ENCODE measurements at places on chromosomes 3 and 15.

- no peak for DNase-seq
Measured at GRCh38 chr3:95565502-95565901, 1248.9 kb upstream of the EPHA6 start.

- DNase-seq, result no peak
Measured at GRCh38 chr3:48190911-48191310, 2.7 kb upstream of the CDC25A start.

DNA sequence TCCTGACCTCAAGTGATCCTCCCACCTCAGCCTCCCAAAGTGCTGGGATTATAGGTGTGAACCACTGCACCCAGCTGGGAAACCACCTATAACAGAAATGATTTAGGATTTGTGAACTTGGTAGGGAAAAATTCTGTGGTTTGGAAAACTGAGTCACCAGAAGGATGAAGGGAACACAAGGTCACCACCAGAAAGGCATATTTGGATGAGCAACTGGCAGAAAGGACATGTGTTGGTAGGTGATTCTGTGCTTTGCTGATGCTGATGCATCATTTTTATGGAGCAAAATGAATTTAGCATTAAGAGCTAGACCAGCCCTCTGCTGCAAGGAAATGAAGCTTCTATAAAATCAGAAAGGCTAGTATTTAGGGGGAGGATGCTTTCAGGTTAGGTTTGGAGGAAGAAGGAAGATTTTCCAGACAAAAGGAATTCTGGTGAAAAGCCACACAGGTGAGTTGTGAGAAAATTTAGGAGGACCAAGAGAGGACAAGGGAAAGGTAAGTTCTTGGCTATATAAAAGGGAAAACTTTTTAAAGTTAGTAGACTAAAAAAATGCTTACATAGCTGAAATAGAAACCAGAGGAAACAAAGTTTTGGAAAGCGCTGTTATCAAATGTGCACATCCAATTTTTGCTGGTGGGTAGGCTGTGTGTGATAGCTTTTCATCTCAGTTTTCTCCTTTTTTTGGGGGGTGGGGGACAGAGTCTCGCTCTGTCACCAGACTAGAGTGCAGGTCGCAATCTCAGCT, 3.6 kb downstream of the PXK start:
- no peak for DNase-seq

- no peak for DNase-seq
Measured at GRCh38 chr15:21267671-21268395, 172.5 kb downstream of the POTEB3 start.

DNA sequence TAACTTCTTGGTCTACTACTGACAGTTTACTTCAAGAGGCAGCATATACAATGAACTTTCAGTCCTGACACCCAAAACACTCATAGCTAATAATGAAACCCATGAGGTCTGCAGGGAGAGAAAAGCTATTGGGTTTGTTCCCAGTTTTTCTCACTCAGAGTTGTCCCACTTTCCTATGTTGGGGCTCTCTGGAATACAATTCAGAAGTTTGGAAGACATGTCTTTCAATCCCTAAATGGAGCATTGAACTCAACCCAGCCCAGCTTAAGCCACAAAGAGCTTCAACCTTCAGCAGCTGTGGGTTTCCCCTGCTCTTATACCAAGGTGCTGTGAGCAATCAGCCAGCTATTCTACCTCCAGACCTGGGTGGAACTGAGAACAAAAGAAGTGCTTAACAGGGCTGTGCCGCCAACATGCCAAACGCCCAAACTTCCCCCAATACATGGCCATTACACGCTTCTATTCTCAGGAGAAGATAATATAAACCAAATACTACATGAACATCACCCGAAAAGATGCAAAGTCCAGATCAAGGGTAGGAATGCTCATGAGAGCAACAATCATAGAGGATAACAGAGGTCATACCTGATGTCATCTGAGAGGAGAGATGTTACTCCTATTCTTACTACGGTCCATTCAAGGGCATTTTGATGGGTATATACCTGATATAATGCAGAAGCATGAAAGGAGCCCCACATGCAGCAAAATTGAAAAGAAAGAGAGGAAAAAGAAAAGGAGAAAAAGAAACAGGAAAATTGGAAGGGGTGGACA, 131.2 kb upstream of the TGFBR2 start:
- no peak for DNase-seq

DNA sequence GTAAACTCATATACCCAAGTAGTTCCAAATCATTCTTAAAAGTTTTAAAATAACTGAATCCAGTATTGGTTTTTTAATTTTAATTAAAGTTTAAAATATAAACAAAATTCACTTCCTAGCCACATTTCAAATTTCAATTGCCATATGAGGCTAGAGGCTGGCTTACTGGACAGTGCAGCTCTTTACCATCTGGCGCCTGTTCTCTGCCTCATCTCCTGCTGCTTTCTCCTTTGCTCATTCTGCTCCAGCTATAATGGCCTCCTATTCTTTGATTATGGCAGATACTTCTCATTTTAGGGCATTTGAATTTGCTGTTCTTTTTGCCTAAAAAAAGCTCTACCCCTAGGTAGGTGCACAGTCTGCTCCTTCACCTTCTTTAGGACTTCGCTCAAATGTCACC, 19.1 kb downstream of the ARMC8 start:
- DNase-seq, result no peak

GRCh38 chr3:23659274-23659673, 146.5 kb upstream of the UBE2E1 start:
- no peak for DNase-seq

DNA sequence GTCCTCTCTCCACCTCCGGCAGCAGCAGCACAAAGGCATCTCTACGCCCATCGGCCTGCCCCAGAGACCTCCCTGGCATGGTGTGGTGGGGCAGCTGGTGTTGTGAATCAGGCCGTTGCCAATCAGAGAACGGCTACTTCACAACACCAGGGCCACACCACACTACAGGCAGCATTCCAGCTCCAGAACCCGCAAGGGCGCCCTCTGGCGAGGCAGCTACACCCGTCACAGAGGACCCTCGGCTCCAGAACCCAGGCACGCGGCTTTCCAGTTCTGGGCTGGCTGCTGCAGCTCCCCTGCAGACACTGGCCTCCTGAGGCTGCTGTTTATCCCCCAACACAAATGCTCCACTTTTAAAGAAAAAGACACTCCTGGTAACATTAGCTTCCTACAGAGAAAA, 127.5 kb upstream of the TOPAZ1 start:
- DNase-seq, result peak; percentile 46

GRCh38 chr15:63870043-63870394, 36.3 kb upstream of the HERC1 start:
- DNase-seq, result no peak

GRCh38 chr3:47635536-47635935, 56.9 kb upstream of the CSPG5 start:
- no peak for DNase-seq

DNA sequence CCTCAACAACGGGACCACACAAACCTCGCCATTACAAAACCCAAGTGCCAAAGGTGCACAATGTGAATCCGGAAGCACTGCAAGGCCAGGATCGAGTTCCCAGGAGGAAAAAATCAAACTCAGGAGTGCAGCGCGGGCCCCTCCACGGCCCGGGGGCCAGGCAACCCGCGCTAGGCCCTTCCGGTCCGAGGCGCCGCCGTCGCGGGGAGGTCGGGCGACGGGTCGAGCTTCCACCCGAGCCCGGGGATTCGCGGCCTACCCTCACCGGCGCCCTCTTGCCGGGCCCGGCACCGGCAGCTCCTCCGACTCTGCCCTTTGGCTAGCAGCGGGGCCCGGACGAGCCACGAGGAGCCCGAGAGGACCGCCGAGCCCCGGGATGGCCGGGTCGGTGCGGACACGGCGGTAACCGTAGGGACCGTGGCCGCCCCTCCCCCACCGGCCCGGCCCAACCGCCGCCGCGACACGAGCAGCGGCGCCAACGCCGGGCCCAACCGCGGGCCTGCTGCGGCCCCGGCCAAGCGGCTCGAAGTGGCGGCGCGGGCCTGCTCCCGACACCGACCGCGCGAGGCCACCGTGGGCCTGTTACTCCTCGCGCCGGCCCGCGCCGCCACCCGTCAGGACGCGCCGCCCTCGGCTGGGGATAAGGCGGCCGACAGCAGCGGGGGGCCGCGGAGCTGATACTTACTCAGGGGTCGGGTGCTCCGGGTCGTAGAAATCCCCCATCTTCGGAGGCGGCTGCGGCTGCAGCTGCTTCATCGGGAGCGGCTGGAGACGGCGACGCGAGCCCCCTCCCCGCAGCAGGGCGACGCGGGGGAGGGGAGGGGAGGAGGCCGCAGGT, 525 bp downstream of the SETD2 start:
- DNase-seq, result peak; percentile 39

DNA sequence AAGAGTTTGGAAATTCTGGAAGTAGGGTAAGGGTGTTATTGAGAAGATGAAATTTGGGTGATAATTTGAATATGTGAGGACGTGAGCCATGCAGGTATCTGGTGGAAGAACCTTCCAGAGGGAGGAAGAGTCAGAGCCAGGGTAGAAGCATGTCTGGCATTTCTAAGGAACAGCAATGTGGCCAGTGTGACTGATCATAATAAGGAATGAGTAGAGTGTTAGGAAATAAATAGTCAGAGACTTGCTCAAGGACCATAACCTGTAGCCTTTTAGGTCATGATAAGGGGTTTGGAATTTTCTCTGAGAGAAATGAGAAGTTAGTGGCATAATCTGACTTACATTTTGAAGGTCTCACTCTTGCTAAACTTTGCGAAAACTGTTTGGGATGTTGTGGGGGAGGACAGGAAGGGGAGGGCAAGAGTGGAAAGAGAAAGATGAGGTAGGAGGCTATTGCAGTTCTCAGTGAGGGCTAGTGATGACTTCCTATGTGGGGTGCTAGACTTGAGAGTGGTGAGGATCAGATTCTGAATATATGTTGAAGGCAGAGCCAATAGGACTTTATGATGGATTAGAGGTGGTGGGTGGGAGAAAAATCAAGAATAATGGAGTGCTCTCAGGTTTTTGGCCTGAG, 568.3 kb downstream of the AGBL1 start:
- no peak for DNase-seq

DNA sequence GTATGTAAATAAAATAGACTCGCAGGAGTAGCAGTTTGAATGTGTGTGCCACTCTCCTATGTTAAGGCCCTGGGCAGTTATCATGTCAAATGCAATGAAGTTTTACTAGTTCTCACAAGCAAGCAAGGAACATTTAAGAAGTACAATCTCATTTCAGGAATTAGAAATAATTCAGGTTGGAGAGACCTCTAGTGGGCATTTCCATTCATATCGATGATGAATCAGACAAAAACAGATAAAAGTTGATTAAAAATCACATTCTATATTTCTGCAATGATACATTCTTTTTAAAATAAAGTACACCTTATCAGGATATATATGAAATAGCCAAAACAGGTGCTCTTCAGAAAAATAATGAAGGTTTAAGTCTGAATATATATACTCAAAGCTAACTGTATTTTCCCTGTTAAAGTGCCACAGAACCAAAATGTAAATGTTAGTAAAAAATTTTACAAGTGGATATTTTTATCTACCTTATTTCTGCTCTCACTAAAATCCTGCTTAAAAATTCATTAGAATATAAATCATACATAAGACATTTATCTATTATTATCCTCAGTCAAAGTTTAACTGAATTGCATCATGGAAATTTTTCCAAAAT, 492.4 kb upstream of the FRG2C start:
- DNase-seq, result no peak

GRCh38 chr3:121566773-121567172, 976 bp upstream of the ARGFX start:
- DNase-seq, result no peak

GRCh38 chr15:78321041-78321570, 19.0 kb upstream of the CRABP1 start:
- no peak for DNase-seq

DNA sequence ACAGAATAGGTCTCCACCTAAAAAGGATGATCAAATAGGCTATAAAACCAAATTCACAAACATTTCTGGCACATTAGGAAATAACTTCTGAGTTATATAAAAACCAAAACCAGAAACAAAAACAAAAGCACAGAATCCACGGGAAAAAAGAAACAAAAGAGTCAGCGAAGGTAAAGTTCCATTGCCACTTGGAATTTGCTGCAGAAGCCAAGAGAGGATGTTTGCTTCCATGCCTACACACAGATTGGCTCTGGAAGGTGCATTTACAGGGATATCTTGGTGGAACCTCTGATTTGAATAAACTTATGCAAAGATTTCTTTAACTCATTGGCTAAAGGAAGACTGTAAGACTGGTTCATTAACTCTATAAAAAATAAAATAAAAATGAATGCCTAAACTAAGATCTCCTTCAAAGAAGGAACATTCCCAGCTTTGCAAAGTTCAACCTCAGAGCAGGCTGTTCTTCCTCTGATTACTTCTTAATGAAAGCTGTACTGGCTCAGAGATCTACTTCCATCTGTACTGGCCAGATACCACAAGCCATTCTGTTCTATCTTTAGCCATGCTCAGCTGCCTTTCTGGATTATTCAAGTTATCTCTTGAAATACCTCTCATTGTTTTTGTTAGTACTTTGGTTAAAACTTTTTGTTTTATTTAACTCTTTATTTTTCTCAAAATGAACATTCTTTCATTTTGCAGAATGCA, 537.5 kb upstream of the CCDC54 start:
- DNase-seq, result no peak

DNA sequence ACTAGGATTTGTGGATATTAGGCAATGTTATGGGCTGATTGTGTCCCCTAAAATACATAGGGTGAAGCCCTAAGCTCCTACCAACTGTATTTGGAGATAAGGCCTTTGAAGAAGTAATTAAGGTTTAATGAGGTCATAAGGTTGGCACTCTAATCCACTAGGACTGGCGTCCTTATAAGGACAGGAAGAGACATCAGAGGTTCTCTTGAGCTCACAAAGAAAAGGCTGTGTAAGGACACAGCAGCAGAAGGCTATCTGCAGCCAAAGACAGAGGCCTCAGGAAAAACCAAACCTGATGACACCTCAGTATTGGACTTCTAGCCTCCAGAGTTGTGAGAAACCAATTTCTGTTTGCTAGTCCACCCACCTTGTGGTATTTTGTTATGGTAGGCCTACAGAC, 416.7 kb downstream of the ZBTB20 start:
- DNase-seq, result no peak

DNA sequence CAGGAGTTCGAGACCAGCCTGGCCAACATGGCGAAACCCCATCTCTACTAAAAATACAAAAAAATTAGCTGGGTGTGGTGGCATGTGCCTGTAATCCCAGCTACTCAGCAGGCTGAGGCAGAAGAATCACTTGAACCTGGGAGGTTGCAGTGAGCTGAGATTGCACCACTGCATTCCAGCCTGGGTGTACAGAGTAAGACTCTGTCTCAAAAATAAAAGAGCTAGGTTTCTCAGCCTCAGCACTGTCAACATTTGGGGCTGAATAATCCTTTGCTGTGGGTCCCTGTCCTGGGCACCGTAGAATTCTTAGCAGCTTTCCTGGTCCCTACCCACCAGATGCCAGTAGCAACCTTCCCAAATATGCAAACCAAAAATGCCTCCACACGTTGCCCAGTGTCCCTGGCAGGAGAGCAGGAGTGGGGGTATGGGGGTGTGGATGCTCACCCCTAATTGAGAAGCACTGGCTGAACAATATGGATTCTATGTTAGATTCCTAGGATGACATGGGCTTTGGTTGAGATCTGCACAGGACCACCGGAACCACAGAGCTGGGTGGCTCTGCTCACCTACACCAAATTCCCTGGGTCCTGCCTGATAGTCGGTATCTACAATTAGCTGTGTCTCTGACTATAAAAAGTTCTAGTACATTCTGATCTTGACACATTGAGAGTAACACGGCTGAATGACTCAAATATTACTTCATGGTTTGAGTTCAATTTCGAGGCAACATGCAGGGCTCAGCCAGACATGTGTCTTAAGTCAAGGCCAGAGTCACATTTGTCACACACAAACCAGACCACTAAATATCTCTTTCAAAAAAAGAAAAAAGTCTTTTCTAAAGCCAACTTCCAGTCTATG, 577.0 kb upstream of the MDFIC2 start:
- DNase-seq, result no peak

- DNase-seq, result no peak
Measured at GRCh38 chr15:64916365-64916764, 4.7 kb downstream of the ANKDD1A start.

- no peak for DNase-seq
Measured at GRCh38 chr15:66558271-66558670, 7.5 kb downstream of the LCTL start.
